ENCODE measurements at places on chromosomes 7 and 10. TPM values are rescaled to one million over a fixed set of nuclear protein-coding genes. Genes with fewer than 3 reads are reported as not detected.

Gene TSPAN33
- polyA plus RNA-seq = 47.4 TPM

Gene CRYGN
- 0.22 TPM for polyA plus RNA-seq

Gene ZPBP
- not detected for polyA plus RNA-seq

Gene OLAH
- not detected for polyA plus RNA-seq

Gene BLNK
- polyA plus RNA-seq = 3.4 TPM

Gene COPG2
- polyA plus RNA-seq = 44.5 TPM

Gene COL17A1
- 1.3 TPM for polyA plus RNA-seq

Gene TLX1
- not detected for polyA plus RNA-seq

Gene CHST3
- polyA plus RNA-seq = 16.2 TPM

Gene CASP2
- polyA plus RNA-seq = 25.4 TPM
